Astrocyte of the hippocampus (primary cell): ENCODE measurements at places on chromosomes 1 and 21.

DNA sequence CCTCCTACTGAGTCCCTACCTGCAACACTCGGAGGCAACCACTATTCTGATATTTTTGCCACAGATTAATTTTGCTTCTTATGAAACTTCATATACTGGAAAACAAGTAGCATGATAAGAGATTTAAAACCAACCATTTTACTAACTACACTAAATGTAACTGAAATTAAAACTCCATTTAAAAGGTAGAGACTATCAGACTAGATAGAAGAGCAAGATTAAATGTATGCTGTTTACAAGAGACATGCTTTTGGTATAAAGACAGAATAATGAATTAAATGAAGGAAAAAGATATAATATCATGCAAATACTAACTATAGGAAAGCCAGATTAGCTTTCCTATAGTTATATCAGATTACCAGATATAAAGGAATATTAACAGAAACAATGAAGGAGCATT is 175.9 kb downstream of the DYRK1A start:
- DNase-seq = no peak

DNA sequence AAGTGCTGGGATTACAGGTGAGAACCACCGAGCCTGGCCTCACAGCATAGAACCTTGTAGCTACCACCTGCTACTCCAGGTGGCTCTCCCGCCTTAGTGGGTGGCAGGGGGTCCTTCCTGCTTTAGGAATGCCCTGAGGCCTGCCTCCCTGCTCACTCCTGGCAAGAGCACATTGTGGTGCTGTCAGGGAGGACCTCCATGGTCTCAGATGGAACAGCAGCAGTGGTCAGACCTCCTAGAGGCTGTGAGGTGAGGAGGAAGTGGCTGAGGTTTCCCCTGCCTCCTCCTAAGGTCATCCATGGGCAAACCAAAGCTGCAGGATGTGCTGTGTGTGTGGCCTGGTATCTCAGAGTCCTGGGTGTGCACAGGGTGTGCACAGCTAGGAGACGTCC is 6.7 kb downstream of the SOX13 start:
- peak; percentile 29 for DNase-seq

DNA sequence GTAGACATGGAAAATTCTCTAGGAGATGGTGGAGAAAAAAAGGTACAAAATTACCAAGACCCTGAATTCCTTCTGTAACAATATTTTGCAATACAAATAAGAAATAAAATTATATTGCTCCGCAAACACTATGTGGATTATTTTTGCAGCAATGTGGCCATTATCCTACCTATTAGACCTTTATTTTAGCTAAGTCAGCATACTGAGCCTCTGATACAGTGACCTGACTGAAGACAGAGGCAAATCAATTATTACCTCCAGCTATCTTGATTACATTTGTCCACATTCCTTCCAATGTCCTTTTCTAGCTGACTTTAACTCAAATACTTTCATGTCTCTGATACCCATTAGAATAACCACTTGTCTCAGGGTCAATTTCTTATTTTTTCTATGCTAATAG is 610.9 kb downstream of the LRRIQ3 start:
- no peak for DNase-seq

DNA sequence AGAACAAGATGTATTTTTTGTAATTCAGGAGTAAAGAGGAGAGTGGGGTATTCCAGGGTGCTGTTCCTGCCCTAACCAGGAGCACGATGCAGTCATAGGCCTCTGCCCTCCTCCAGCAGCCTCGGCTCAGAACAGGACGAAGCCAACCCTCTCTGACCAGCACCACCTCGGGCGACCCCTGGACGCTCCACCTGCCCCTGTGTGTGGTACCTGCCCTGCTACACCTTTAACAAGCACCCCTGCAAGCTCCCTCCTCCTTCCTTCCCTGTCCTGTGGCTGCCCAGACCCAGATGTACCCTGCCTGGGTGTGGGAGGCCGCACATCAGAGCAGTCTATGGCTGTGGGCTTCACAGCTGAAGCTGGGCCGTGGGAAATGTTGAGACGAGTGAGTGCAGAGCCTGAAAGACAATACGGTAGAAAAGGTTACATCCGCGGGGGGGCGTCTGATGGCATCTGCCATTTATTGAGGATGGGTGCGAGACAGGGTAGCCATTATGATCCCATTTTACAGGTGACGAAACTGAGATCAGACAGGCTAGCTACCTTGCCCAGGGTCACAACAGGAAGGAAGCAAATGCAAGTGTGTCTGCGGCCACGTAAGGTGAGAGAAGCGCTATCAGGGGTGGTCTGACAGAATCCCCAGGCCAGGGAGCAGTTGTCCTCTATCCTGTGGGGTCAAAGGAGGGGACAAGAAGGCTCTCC is 4.6 kb downstream of the ERG start:
- DNase-seq = no peak

- DNase-seq = no peak
Measured at GRCh38 chr1:163048869-163049268, 20.3 kb upstream of the RGS4 start.

DNA sequence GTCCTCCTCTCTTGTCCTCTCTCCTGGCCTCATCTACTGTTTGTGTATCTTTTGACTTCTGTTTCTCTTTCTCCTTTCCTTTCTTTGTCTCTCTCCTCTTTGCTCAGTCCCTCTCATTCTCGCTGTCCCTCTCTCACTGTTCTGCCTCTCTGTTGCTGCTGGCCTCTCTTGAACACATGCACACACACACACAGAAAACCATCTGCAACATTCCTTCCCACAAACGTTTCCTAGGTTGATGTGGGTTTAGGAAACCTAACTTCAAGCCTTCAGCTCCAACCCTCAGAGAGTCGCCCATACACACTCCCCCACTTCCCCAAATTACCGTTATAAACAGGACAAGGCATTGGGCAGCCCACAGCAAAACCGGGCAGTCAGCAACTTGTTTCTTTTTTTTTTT is 10.9 kb upstream of the SSBP3 start:
- DNase-seq = no peak

- no peak for DNase-seq
Measured at GRCh38 chr1:218064426-218064825, 220.7 kb upstream of the RRP15 start.

DNA sequence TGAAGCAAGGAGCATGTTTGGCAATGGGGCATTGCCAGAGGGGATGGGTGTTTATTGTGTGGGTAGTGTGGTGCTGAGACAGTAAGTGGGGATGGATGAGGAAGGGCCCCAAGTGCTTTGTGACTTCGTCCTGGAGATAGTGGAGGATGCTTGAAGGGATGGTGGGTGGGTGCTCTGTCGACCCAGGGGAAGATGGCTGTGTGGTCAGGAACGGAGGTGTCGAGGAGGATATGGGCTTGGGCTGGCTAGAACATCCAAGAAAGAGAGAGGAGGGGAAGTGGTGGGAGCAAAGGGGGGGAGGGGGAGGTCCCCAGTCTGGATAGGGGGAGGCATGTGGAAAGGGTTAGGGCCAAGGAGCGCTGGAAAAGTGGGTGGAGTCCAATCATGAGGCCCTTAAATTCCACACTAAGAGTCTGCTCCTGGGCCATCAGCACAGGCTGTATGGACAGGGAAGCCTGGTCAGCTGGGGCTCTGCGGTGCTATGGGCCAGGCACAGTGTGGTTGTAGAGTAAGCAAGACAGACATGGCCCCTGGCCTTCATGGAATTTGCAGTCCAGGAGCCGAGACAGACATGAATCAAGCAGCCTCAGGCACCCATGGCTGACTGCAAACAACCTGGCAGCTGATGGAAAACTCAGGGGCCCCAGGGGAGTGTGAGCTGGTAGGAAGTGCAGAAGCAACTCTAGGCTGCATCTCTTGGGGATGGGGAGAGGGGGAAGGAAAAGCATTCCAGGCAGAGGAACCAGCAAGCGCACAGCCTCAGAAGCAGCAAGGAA is 36.3 kb downstream of the EDN2 start:
- DNase-seq = no peak

DNA sequence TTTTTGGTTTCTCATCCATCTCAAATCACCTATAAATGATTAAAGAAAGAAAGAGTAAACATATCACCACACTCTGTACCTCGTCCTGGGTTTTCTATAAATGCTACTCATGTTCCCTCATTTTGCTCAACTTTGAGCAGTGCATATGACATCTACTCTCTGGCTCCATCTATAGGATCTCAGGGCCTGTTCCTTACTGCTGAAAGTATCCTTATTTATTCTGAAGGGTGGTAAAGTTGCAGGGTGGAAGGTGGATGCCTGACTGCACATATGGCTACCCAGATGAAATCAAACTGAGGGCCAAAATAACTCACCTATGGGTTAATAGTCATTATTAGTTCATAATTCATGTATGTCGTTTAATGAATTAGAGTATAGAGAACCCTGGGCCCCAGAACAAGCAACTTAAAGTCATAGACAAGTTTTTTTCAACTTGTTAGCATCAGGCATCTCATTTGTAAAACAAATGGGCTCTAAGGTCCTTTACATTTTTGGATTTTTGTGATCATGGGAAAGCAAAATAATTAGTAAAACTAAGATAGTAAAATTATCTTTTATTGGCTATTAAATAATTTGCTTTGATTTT is 46.5 kb downstream of the NCF2 start:
- peak; percentile 74 for DNase-seq

DNA sequence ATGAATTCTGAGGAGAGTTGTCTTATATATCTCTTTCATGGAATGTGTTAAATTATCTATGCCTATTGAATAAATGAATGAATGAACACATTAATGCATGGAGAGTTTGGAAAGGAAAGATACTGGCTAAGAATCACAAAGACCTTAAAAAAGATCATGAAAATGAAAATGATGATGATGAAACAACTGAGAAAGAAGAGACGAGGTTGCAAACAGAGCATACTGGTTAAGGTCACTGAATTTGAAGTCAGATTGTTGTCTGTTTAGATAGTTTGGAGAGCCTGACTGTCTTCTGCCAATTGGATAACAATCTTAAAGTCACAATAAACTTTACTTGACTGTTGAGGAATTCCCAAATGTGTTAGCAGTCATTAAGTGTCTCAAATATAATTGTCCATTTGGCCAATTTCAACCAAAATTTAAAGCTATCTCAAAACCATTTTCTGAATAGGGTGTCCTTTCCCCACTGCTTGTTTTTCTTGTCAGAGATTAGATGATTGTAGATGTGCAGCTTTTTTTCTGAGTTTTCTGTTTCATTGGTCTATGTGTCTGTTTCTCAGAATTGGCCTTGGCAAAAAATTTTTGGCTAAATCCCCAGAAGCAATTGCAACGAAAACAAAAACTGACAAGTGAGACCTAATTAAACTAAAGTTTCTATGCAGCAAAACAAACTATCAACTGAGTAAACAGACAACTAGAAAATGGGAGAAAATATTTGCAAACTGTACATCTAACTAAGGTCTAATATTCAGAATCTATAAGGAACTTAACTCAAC is 132.2 kb downstream of the PTGER3 start:
- peak; percentile 3 for DNase-seq

GRCh38 chr1:69976896-69977295 is 228.5 kb downstream of the LRRC40 start:
- DNase-seq = peak; percentile 11

- DNase-seq = peak; percentile 57
Measured at GRCh38 chr1:3249231-3249630, 180.2 kb downstream of the PRDM16 start.

GRCh38 chr1:184296466-184297243 is 90.2 kb upstream of the C1orf21 start:
- DNase-seq = peak; percentile 87

DNA sequence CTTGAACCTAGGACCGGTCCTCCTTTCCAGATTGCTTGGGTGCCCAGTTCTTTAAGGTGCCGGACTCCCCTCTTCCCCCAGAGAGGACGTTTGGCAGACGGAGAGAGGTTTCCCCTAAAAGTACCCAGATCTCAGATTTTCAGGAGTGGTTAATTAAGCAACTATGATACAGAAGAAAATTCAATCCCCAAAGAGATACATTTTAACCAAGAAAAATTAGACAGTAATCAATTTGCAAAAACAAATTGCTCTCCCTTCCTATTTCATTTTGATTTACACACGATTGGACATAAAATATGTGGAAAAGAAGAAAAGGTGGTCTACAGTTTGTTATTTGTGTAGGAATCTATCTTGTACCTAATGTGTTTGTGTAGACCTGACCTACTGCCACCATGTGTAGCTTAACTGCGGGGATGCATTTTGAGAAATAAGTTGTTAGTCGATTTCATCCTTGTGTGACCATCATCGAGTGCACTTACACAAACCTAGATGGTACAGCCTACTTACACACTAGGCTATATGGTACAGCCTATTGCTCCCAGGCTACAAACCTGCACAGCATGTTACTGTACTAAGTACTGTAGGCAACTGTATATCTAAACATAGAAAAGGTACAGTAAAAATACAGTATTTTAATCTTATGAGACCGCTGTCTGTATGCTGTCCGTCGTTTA is 755 bp downstream of the RPAP2 start:
- peak; percentile 13 for DNase-seq

DNA sequence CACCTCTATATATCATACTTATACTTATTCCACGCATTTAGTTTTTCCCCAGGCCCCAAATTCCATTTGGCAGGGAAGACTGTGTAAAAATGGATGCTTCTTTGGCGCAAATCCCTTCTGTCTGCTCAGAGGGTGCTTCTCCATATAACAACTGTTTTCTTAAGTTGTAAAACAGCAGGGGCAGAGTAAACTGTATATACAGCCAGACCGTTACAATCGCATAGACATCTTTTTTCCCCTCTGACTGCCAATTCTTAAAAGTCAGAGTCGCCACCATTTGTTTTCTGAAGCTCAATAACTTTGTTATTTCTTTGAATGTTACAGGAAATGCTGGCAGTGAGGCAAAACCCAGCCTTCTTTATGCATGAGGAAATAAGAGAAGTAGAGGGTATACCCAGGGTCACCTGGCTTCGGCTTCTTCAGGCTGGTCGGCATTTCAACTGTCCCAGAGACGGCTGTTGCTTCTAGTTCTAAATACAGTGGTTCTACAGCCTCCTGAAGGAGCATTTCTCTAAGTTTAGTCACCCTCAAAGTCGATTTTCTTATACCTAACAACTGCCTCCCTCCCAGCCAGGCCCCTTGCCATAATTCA is 188.4 kb downstream of the CLIC6 start:
- DNase-seq = no peak

- DNase-seq = no peak
Measured at GRCh38 chr1:40853113-40853884, 8.9 kb downstream of the CITED4 start.

DNA sequence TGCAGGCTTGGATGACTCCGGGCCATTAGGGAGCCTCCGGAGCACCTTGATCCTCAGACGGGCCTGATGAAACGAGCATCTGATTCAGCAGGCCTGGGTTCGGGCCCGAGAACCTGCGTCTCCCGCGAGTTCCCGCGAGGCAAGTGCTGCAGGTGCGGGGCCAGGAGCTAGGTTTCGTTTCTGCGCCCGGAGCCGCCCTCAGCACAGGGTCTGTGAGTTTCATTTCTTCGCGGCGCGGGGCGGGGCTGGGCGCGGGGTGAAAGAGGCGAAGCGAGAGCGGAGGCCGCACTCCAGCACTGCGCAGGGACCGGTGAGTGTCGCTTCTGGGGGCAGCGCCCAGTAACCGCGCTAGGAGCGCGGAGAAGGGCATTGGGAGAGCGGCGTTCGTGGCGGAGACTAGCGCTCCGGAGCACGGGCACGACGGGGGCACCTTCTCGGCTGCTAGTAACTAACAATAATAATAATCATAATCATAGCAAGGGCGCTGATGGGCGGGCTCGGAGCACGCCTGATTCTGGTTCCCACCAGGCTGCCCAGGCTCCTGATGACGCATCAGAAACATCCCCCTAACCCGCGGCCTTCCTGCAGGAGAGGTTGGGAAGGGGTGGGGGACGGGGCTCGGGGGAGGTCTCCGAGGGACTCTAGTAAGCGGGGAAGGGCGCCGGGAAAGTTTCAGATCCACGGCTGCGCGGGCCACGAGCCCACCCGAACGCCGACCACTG is at the start of gene MX1:
TSS of gene MX1 (plus strand) at position 286 of the 722 bp plus-strand sequence. CDS start 5,832 bp downstream, outside the sequence.
- DNase-seq = peak; percentile 80
